ENCODE measurements at places on chromosomes 7 and 10.

- DNase-seq: no peak
These were observed 40.1 kb downstream of the KCNH2 start for GRCh38 chr7:150937848-150938561.

GRCh38 chr10:21022821-21023220, 125.7 kb upstream of the NEBL start:
- DNase-seq: no peak

DNA sequence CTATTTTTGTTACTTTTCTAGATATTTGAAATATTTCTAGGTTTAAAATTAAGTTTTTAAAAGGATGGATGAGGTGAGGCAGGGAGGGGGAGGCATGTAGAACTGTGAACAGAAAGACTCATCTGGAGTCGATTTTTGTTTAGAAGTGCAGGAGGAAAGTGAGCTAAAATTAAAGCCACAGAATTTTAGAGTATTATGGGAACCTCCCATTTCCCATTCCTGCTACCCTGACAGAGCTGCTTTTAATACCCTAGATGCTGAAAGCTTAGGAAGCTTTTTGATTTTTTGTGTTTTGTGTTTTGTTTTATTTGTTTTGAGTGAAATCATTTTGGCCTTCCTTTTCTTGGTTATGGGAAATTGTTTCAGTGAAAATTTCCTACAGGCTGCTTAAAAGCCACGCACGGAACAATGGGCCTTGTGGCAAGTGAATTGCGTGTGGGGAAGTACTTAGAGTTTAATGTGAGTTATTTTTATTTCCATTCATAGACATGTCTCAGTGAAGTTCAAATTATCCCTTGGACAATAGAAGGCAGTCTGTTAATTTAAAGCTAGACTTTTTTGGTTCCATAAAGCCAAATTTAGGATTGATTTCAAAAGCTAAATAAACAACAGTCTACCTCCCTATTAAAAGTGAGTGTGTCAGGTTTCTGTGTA, 102.0 kb upstream of the HDAC9 start:
- no peak for DNase-seq

GRCh38 chr7:30671793-30672465, 10.3 kb downstream of the CRHR2 start:
- DNase-seq: no peak

DNA sequence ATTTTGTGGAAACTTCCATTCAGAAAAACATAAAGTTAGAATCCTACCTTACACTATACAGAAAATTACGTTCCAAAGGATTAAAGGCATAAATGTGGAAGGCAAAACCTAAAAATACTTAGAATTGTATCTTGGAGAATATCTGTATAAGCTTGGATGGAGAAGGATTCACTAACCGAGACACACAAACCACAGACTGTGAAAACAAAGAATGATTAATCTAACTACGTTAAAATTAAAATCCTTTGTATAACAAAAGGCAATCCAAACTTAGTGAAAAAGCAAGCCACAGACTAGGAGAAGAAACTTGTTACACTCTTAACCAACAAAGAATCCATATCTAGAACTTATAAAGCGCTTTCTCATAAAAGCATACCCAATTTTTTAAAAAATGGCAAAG, 678.8 kb downstream of the INHBA start:
- no peak for DNase-seq

DNA sequence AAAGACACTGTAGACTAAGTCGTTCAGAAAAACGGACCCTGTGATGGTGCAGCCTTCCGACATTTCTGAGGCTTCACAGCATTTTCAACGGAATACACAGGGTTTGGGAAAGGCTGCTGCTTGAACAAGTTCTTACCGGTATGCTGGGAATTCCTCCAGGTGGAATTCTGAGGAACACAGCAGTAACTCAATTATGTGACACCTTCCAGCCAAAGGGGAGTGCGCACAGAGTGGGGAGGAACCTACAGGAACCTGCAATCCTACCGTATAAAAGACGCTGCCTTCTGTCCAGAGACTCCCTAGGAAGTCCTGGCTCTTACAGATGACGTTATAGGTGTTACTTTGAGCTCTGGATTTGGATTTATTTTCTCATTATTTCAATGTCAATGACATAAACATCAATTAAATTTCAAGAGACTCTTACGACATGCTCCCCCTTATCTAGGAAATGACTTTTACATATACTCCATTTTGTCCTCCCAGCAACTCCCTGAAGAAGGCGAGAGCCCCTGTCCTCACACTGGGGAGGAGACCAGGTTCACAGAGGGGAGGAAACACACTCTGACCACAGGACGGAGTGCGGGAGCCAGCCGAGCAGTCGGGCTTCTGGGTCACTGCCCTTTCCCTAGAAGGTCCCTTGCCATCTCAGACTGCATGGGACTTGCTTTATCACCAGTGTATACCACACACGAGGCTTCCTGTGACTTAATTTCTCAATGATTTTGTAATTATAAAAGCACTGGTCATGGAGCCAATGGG, 27.9 kb downstream of the VIPR2 start:
- DNase-seq: no peak

- DNase-seq: no peak
These were observed 58.3 kb downstream of the MICALL2 start for GRCh38 chr7:1401011-1401410.

GRCh38 chr7:26658389-26659084, 205.9 kb downstream of the SKAP2 start:
- no peak for DNase-seq

GRCh38 chr10:78966844-78967488, 101.8 kb upstream of the ZMIZ1 start:
- DNase-seq: no peak

- no peak for DNase-seq
These were observed 59.5 kb downstream of the LARP4B start for GRCh38 chr10:871951-872403.

DNA sequence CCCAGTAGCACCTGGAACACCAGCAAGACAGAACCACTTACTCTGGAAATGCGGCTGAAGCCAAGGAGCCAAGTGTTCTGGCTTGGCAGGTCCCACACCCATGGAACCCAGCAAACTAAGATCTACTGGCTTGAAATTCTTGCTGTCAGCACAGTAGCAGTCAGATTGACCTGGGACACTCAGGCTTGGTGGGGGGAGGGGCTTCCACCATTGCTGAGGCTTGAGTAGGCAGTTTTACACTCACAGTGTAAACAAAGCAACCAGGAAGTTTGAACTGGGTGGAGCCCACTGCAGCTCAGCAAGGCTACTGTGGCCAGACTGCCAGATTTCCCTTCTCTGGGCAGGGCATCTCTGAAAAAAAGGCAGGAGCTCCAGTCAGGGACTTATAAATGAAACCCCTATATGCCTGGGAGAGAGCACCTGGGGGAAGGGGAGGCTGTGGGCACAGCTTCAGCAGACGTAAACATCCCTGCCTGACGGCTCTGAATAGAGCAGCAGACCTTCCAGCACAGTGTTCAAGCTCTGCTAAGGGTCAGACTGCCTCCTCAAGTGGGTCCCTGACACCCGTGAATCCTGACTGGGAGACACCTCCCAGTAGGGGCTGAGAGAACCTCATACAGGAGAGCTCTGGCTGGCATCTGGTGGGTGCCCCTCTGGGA, 121.2 kb downstream of the MTERF1 start:
- no peak for DNase-seq

DNA sequence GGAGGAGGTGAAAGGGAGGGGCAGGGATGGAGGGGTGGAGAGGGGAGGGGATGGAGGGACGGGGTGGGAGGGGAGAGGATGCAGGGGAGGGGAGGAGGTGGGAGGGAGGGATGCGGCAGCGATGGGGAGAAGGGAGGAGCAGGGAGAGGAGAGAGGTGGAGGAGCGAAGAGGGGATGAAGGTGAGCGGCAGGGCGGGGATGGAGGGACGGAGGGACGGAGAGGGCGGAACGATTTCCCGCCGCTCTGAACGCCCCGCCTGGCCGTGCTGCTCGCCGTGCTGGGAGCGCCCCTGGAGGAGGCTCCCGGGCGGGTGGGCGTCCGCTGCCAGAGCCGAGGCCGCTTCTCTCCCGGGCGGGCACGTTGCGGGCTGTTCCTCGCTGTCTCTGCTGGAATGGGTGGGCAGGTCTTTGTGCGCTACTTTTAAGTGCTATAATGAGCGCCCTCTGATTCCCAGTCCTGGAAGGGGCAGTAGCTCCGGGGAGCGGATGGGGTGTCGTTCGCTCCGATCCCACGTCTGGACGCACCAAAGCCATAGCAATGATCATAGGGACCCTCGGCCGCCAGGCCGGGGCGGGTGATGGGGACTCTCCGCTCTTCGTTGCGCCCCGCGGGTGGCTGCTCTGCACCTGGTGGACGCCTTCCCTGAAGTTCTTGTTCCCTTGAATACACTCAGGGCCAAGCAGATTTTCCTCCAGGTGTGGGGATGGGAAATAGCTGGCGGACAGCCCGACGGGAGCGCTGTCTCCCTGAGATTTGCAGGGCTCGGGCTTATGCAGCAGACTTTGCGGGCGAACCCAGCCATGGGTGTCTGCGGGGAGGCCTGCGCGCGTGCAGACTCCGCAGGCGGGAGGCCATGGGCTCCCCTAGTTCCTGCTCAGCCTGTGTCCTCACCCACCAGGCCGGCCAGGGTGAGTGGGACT, 81.1 kb upstream of the CPXM2 start:
- DNase-seq: no peak

DNA sequence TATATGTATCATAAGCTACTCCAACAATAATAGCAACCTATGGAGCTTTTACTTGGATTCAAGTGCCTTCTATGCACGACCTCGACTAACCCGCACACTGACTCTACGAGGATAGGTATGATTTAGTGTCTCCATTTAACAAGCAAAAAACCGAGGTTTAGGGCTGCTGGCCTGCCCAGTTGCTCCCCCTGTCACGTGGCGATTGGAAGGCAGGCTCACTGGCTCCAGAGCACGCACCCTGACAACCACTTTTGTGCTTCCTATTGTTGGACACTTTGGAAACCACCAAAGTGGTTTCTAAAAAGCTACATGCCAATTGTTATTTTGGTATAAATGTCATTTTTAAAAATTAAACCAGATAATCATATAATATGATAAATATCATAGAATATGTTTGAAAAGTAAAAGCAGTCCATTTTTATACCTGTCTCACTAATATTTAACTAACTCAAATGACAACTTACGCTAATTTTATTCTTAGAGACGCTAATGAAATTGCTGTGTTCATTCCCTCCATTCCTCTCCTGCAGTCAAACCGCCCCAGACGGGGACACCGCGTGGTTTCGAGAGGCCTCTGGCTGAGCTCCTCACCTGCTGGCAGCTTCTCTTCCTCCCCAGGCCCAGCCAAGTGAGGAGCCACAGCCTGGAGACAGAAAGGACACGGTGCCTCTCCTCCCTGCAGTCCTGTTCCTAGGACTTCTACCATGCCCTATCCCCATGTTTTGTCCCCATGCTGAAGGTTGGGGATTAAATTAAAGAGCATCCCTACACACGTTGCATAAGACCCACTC, 22.2 kb upstream of the RHEB start:
- DNase-seq: no peak

- no peak for DNase-seq
These were observed 71.1 kb upstream of the TFEC start for GRCh38 chr7:116101704-116102103.

- DNase-seq: no peak
These were observed 851.0 kb upstream of the PHF14 start for GRCh38 chr7:10122551-10123100.

DNA sequence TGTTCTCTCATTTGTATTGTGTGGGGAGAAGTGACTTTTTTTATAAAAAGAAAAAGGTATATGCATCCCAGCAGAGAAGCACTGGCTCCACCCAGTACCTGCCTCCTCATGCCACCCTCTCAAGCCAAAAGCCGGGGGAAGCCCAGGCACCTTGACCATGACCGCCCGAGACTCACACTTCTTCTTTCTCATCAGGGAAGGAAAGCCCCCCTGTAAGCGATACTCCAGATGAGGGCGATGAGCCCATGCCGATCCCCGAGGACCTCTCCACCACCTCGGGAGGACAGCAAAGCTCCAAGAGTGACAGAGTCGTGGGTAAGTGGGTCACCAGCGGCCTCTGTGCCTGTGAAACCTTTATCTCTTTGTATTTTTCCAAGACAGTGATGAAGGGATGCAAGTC, 22.9 kb downstream of the IKZF1 start:
- DNase-seq: no peak

- DNase-seq: no peak
These were observed 61.8 kb upstream of the STEAP1 start for GRCh38 chr7:90092506-90092905.

DNA sequence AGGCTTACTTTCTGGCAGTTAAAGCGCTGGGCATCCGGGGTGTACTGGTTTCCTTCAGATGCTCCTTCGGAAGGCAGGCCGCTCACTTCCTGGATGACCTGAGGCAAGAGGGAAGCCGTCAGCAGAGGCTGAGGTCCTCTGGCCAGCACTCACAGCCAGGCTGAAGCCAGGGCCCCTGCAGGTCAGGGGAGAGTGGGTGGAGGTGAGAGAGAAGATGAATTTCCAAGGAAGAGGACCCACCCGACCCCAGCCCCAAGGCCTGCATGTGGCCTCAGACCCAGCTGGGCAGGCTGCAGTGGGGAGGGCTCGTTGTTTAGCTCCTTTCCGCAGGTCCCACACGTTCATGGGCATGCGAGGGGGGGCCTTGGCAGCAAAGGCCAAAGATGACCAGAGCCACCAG, 71.3 kb downstream of the VWA2 start:
- no peak for DNase-seq

GRCh38 chr7:104552102-104552501, 223.7 kb downstream of the LHFPL3 start:
- no peak for DNase-seq

GRCh38 chr7:45295222-45295621, 137.6 kb downstream of the RAMP3 start:
- DNase-seq: no peak

- no peak for DNase-seq
These were observed 29.8 kb downstream of the DIP2C start for GRCh38 chr10:659688-660141.

DNA sequence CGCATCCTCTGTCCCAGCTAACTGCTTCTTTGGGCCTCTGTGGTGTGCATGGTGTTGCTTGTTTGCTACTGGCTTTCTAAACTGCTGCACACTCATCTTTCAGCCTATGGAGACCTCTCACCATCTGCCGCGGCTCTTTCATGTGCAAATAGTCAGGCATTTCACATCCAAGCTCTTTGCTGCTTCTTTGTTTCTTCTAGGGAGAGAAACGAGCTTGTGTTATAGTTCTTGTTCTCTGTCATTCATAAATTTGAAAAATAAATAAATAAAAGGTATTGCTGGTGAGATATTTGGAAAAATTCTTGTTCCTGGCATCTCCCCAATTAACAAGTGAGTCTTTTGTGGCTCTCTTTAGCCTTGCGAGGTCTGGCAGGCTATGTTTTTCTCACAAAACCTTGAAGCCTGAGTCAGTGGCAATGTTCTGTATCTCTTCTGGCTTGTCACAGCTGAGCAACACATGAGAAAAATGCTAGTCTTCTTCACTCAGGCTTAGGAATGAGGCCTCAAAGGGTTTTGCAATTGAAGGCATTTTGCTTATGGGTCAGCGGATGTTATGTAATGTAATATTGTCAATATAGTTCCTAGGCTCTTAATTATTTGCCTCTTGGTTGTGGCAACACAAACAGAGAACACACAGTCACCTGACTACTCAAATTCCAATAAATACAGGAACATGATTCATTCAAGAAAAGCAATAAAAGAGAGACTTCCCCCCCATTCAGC, 274.0 kb downstream of the FRMD4A start:
- DNase-seq: no peak

Measured in activated CD8-positive, alpha-beta memory T cell treated with anti-CD3 and anti-CD28 coated beads for 48 hours (primary cell).